AG04450 (cell line): ENCODE measurements at places on chromosomes 3 and 15.

- peak; percentile 84 for DNase-seq
Measured at GRCh38 chr3:172317984-172318383, 130.3 kb downstream of the GHSR start.

DNA sequence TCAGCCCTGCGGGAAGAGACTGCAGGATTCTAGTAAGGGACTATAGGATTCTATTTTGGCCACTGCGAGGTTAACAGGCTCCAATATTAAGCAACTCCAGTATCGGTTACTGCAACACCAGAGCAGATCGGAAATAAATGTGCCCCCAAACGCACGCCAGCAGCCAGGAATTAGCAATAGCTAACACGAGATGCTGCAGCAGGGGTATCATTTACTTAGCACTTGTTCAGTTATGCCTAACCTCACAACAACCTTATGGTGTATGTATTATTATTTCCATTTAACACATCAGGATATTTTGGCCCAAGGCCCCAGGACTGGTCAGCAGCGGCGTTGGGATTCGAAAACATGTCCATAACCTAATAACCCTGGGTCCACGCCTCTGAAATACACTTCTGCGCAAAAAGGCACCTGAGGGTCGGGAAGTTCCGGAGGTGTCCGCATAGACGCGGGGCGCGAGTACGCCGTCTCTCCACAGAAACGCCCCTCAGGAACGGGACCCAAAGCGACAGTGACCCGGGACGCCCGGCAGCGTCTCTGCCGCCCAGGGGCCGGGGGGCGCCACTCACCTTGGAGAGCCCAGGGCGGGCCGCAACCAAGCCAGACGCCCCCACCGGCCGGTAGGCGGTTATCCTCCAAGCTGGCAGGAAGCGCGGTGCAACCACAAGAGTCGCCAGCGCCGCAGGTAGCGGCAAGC lies 681 bp downstream of the PIK3CB start:
- DNase-seq: no peak

DNA sequence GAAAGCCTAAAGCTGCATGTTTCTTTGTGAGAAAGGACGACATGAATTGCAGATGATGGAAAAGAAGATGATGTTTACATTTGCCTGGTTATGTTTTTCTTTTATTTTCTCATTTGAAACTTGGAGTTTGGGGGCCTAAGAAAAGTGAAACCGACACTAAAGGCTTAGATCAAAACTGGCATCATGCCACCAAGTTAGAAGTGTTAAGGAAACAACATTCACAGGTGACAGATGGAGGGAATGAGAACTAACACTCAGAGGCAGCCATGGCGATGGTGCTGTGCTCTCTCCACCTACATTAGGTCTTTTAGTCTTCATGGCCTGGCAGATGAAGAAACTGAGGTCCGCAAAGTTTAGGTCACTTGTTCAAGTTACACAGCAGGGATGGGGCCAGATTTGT lies 923.6 kb downstream of the TUSC7 start:
- no peak for DNase-seq

DNA sequence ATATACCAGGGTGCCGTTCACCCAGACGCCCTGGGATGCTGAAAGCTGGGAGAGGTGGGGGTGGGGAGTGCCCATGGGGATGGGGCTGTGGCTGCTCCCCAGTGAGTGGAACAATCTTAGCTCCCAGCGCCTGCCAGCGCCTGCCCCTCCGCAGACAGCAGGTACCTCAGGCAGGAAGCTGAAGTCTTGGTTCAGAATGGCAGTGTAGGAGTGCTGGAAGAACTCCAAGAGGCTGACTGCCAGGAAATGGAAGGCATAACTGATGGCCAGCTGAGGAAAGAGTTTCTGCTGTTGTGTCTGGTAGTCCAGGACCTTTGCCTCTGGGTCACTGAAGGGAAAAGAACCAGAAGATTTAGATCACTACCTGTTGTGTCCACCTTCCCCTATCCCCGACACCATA lies 8.4 kb downstream of the ACOX2 start:
- DNase-seq: no peak

- no peak for DNase-seq
Measured at GRCh38 chr15:70475921-70476320, 287.4 kb downstream of the UACA start.

- no peak for DNase-seq
Measured at GRCh38 chr15:100264994-100265640, 76.7 kb downstream of the ADAMTS17 start.

DNA sequence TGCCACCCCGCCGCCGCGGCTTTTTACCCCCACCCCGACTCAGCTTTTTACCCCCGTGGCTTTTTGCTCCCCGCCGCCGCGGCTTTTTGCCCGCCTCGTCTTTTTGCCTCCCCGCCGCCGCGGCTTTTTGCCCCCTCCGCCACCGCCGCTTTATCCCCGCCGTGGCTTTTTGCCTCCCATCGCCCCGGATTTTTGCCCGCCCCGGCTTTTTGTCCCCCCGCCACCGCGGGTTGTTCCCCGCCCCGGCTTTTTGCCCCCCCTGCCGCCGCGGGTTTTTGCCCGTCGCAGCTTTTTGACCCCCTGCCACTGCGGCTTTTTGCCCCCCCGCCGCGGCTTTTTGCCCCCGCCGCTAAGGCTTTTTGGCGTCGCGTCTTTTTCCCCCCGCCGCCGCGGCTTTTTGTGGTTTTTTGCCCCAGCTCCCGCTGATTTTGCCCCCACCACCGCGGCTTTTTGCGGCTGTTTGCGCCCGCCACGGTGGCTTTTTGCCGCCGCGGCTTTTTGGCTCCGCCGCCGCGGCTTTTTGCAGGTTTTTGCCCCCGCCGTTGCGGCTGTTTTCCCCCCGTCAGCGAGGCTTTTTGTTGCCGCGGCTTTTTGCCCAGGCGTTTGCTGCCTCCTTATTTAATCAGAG lies 597.2 kb downstream of the GOLGA6L6 start:
- DNase-seq: no peak

DNA sequence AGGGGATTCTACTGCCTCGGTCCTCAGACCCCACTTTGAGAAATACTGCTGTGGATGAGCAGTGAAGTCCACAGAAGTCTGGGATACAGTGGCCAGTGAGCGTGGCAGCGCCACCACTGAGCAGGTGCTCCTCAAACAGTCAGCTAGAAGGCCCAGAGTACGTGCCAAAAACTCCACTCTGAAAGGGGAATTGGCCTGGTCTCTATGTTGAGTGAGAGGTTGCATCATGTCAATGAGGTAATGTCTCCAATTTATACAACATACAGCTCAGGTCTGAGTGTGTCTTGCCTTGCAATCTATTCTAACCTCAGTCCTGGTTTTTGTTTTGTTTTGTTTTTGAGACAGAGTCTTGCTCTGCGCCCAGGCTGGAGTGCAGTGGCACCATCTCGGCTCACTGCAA lies 53.3 kb upstream of the ETV5 start:
- no peak for DNase-seq

- DNase-seq: no peak
Measured at GRCh38 chr15:81098349-81098748, 35.7 kb upstream of the CFAP161 start.

GRCh38 chr15:91887921-91888373 lies 34.4 kb downstream of the SLCO3A1 start:
- DNase-seq: no peak

DNA sequence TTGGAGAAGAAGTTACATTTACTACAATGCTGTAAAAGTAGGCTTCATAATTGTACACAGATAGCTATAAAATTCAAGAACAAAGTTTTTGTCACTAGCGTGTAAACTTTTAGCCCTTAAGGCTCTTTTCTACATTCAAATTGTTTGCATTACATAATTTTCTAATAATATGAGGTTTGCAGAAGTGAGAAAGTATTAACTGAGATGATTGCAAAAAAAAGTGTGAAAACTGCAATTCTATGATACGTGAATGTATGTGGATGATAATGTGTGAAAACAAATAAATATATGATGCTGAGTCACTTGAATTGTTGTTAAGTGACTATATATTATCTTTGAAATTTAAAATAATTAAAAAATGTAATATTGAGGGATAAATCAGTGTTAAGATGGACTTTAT lies 557.5 kb downstream of the NAALADL2 start:
- DNase-seq: no peak

GRCh38 chr3:17491601-17492000 lies 250.8 kb downstream of the TBC1D5 start:
- peak; percentile 24 for DNase-seq
